ENCODE measurements at places on chromosomes 3 and 15.

GRCh38 chr15:62750471-62750870, 292.1 kb upstream of the TPM1 start:
- DNase-seq, result no peak

GRCh38 chr3:165070682-165071081, 7.6 kb downstream of the SI start:
- DNase-seq, result no peak

DNA sequence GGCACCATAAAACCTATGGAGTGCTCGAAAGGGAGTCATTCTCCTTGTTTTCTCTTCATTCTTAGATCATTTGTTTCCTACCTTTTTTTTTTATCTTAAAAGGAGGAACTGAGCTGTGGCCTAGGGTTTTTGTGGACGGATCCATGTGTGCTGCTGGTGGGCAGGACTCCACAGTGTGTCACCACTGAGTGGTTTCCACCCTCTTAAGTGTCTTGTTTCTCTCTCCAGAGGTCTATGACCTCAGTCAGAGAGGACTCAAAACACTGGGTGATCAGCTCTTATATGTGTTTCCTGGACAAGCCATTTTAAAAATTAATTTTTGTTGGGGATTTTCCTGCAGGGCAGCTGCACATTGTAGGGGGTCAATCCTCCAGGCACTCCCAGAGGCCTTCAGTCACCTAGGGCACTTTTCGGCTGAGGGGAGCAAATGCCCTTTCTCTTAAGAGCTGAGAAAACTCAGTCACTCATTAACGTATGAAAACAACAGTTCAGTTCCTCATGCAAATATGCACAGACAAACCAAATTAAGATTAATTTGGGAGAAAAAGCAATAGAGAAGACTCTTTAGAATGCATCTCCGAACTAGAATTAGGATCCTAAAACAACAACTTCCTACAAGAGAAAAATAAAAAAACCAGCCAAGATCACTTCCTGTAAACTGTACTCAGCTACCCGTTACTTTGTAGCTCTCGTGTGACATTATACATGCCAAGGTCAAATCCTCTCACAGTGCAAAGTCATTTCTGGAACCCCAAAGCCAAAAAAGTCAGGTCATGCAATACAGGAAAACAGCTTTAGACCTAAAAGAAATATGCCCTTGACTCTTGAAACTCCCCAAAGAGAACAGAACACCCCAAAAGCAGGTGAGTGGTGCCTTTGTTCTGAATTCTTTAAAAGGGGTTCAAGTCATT, 27.6 kb upstream of the FAM3D start:
- no peak for DNase-seq

DNA sequence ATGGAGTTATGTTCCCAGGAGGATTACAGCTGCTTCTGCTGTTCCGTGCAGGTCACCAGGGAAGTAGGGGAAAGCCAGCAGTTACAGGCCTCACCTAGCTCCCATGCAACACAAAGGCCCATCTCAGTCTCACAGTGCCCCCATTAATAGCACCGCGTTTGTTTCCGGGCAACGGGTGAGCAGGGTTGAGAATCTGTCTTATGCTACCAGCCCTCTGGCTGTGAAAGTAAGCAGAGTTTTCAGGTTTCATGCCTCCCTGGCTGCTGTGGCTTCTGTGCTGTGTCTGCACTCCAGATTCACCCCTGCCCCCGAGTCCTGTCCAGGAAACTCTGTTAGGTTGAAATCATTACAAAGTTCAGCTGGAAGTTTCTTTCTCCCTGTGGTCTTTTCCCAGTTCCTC, 254.4 kb upstream of the GPR149 start:
- no peak for DNase-seq

All from activated CD4-positive, alpha-beta T cell treated with anti-CD3 and anti-CD28 coated beads, Interleukin-2, amount 50 U/mL, for 24 hours (primary cell).